ENCODE measurements at places on chromosomes 16 and 17.

DNA sequence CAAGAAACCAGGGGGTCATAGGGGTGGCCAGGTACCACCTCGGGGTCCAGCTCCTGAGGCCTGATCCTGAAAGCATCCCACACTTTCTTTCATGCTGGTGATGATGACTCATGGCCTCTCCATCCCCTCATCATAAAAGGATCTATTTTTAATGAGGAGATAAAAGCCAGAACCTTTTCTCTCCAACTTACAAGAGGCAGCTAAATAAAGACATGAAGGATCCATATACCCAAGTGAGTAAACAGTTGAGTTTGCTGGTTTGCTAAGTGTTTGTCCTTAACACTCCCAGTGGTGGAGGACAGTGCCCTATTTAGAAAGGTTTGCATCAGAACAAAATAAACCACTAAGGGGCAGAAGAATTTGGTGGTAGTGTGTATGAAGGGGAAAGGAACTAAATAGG, 383.8 kb downstream of the GRIN2A start:
- no peak for DNase-seq

- DNase-seq = no peak
These were observed 7.6 kb downstream of the SLC25A10 start for GRCh38 chr17:81719410-81720266.

DNA sequence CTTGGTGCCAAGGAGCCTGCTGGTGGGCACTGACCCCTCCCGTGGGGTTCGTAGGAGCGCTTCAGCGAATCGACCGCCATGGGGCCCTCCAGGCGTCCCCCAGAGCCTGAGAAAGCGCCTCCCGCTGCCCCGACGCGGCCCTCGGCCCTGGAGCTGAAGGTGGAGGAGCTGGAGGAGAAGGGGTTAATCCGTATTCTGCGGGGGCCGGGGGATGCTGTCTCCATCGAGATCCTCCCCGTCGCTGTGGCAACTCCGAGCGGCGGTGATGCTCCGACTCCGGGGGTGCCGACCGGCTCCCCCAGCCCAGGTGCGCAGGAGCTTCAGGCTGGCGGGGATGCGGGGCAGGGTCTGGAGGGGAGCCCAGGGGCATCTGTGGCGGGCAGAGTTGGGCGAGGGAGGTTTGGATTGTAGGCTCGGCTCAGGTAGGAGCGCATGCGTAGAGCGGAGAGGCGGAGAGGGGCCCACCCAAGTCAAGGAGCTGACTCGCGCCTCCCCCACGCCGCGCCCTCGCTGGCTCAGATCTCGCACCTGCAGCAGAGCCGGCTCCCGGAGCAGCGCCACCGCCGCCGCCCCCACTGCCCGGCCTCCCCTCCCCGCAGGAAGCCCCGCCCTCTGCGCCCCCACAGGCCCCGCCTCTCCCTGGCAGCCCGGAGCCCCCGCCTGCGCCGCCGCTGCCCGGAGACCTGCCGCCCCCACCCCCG, 19.8 kb downstream of the FMNL1 start:
- no peak for DNase-seq

GRCh38 chr17:29844339-29845048, 85.5 kb downstream of the SSH2 start:
- DNase-seq = peak; percentile 82

GRCh38 chr16:3745751-3746355, 28.5 kb upstream of the TRAP1 start:
- no peak for DNase-seq

- DNase-seq = no peak
These were observed 774.5 kb upstream of the RBFOX1 start for GRCh38 chr16:6558126-6558525.

- DNase-seq = no peak
These were observed 467.1 kb downstream of the SOX9 start for GRCh38 chr17:72587773-72588511.

DNA sequence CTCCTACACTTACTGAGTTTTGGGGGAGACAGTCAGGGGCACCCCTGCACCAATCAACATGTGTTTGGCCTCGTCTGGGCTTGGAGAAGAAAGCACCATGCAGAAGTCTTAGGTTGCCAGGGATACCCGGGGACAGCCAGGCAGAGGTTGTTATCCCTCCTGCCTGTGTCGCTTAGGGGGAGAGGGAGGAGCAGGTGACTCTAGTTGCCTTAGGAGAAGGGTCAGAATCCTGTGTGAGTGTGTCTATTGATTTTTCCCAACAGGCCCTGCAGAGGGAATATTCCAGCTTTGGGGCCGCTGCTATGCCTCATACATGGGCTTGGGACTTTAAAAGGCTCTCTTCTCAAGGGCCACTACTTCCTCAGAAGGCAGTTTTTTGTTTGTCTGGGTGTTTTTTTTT, 89.1 kb downstream of the RGS9 start:
- DNase-seq = no peak

DNA sequence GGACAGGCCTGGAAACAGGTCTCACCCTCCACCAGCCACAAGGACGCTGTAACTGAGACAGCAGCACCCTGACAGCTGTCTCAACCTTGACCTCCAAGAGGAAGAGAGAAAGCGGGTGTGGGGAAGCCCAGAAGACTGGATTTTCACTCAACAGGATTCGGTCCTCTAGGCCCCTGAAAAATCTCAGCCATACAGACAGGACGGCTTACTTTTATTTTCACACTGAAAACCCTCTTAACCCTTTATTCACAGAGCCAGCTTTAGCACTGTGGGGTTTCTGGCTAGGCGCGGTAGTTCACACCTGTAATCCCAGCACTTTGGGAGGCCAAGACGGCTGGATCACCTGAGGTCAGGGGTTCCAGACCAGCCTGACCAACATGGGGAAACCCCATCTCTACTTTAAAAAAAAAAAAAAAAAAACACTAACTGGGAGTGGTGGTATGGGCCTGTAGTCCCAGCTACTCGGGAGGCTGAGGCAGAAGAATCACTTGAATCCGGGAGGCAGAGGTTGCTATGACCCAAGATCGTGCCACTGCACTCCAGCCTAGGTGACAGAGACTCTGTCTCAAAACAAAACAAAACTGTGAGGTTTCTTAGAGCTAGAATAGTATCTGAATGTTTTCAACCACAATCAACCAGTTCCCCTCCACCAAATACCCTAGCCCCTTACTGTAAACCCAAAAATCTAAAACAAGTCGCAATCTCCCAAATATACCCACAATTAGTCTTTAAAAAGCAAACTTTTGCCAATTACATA, 5.3 kb downstream of the ANKRD11 start:
- DNase-seq = no peak

DNA sequence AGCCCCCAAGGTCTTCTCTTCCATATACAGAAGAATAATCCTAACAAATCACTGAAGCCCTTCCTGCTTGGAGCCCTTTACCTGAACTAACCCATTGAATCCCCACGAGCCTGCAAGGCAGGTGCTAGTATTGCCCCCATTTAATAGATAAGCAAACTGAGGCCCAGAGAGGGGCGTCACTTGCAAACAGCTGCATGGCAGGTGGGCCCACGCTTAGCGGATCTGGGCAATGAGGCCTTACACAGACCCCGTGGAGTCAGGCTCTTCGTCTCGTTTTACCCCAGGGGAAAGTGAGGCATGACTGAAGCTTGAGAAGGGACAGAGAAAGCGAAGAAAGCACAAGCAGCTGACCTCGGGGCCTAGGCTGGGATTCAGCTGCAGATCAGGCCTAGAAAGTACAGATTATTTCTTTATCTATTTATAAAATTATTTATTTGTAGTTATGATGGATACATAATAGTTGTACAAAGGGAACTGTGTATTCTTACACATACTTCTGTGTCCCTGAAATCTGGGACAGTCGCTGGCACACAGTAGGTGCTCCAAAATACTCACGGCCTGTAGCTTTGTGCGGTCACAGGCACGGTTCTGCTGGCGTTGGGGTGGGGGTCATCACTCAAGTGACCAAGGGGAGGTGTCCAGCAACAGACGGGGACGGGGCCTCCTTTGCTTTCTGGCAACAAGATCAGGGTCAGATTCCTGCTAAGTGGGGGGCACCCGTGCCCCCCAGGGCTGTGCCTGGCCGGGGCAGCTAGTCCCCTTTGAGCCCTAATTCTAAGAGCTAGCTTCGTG, 223.2 kb upstream of the GSE1 start:
- DNase-seq = no peak

- DNase-seq = no peak
These were observed 47.1 kb downstream of the LITAF start for GRCh38 chr16:11539641-11540050.

GRCh38 chr16:4378999-4379690, 7.5 kb downstream of the VASN start:
- DNase-seq = peak; percentile 36

DNA sequence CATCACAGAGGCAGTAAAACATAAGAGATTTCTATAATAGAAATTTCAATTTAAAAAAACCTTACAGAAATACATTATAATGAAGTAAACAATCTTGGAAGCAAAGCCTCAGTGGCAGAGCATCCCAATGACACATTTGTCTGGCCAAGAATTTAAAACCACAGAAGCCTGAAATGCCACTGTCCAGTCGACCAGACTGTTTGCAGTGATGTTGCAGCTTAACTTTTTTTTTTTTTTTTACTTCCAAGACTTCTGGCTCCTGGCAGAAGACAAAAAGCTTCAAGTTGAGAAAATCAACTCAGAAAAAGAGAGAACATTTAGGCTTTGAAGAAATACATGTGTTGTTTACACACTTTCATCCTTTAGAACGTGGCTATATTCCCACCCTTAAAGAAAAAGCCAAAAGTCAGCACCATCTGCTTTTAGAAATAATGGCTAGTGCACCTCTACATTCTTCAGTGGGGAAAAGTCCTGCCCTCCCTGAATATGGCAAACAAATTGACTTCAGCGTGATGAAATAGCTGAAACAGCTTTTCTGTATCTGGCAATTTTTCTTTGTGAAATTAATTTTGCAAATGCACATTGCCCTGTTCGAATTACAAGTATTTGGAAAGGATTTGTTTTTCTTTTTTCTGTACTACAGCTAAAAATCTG, 205.5 kb upstream of the MON1B start:
- no peak for DNase-seq

All from right hindlimb (tissue), 1 donor.